ENCODE measurements at places on chromosomes 2 and 18.

GRCh38 chr2:9408641-9409151, 14.6 kb downstream of the ITGB1BP1 start:
- DNase-seq, result no peak

GRCh38 chr2:83162421-83162820, 1296.7 kb downstream of the SUCLG1 start:
- no peak for DNase-seq

- DNase-seq, result no peak
These were observed 54.2 kb downstream of the CERS6 start for GRCh38 chr2:168510125-168510756.

- no peak for DNase-seq
These were observed 12.9 kb downstream of the RETSAT start for GRCh38 chr2:85341269-85342029.

Measured in NCI-H187 treated with DMSO at 0.1 percent for 48 hours (cell line).